ENCODE measurements at places on chromosomes 6 and 20. TPM values are rescaled to one million over a fixed set of nuclear protein-coding genes. Genes with fewer than 3 reads are reported as not detected.

Gene TMEM170B
- total RNA-seq: 0.35 TPM

Gene PTK6
- not detected for total RNA-seq

Gene ANGPT4
- not detected for total RNA-seq

Gene NOTCH4
- 1.4 TPM for total RNA-seq

Gene ZNF311
- total RNA-seq: 1.2 TPM

Gene SAMD5
- 1.2 TPM for total RNA-seq

Gene ASIP
- not detected for total RNA-seq

Gene MLIP
- not detected for total RNA-seq

Gene CTSZ
- total RNA-seq: 119 TPM

Gene OTOR
- not detected for total RNA-seq

Gene TCP11
- total RNA-seq: 2.3 TPM

Gene BHLHE23
- not detected for total RNA-seq

Gene ZNF831
- not detected for total RNA-seq

Gene ANKRD66
- not detected for total RNA-seq

Gene RNF144B
- 1.1 TPM for total RNA-seq

Gene PLA2G7
- total RNA-seq: not detected

Gene SLC35F1
- total RNA-seq: not detected

Gene SLC26A8
- not detected for total RNA-seq

Gene TMEM74B
- not detected for total RNA-seq

Gene PRPH2
- 2.7 TPM for total RNA-seq

Gene SPDEF
- total RNA-seq: not detected

Gene BPIFB1
- total RNA-seq: not detected

Gene TRIM31
- not detected for total RNA-seq

Gene RAMACL
- not detected for total RNA-seq

Gene PLAGL2
- total RNA-seq: 5.1 TPM

Gene LYRM4
- total RNA-seq: 20.7 TPM

Measured in myometrial cell (primary cell).